ENCODE measurements at places on chromosomes 16 and 17. TPM values are rescaled to one million over a fixed set of nuclear protein-coding genes. Genes with fewer than 3 reads are reported as not detected.

TEKT3 gene
- total RNA-seq: not detected

CCDC144A gene
- 1.9 TPM for total RNA-seq

PRKCB gene
- total RNA-seq: 0.93 TPM

ATAD5 gene
- 0.35 TPM for total RNA-seq

ELMO3 gene
- 2.2 TPM for total RNA-seq

MYCBPAP gene
- 0.19 TPM for total RNA-seq

SSTR5 gene
- 2.7 TPM for total RNA-seq

TBC1D3 gene
- total RNA-seq: not detected

DUSP14 gene
- total RNA-seq: 39.6 TPM

KRTAP9-4 gene
- not detected for total RNA-seq

KARS1 gene
- total RNA-seq: 88.9 TPM

RSL1D1 gene
- total RNA-seq: 75.3 TPM

MYOCD gene
- total RNA-seq: 50.6 TPM

Data from right atrium auricular region (tissue), 2 donors.